ENCODE measurements at places on chromosomes 12 and 14. TPM values are rescaled to one million over a fixed set of nuclear protein-coding genes. Genes with fewer than 3 reads are reported as not detected.

SLC6A15 gene
- 0.15 TPM for total RNA-seq

DICER1 gene
- 60.9 TPM for total RNA-seq

KRT75 gene
- not detected for total RNA-seq

OAS2 gene
- total RNA-seq: 18.6 TPM
